ENCODE measurements at places on chromosomes 16 and 17.
A peak's percentile ranks its signal among the peaks of the same experiment; 100 is the strongest.

DNA sequence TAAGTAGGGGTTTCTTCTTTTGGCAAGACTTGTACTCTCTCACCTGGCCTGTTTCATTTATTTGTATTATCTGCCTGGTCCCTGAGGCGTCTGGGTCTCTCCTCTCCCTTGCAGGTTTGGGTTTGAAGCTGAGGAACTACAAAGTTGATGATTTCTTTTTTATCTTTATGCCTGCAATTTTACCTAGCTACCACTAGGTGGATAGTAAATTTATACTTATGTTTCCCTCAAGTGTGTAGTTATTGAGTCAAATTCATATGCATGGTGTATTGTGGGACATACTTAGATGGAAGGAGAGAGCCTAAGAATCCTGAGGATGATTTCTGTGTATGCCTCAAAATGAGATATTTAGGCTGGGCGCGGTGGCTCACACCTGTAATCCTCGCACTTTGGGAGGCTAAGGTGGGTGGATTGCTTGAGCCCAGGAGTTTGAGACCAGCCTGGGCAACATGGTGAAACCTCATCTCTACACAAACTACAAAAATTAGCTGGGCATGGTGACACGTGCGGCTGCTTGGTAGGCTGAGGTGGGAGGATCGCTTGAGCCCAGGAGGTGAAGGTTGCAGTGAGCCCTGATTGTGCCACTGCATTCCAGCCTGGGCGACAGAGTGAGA lies 13.6 kb downstream of the TMEM98 start:
- no peak for DNase-seq

- DNase-seq: no peak
These were observed at the start of gene RPH3AL for GRCh38 chr17:352421-353212. TSS of gene RPH3AL (minus strand) at chr17:352807. CDS start at chr17:327543, 25,264 bp downstream.

DNA sequence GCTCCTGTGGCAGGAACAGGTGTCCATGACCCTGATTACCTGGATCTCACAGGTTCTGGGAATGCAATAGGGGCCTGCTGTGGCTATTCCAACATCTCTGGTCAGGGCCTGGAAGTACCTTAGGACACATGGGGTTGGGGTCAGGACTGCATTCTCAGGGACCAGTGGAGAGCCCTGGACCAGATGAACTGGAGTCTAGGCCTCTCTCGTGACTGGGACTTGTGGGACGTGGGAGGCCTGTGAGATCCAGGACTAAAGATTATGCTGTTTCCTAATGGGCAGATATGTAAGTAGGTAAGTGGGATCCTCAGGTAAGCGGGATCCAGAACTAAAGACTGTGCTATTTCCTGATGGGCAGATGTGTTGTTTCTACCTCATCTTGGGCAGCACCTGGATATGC lies 16.2 kb upstream of the CD300A start:
- DNase-seq: no peak

DNA sequence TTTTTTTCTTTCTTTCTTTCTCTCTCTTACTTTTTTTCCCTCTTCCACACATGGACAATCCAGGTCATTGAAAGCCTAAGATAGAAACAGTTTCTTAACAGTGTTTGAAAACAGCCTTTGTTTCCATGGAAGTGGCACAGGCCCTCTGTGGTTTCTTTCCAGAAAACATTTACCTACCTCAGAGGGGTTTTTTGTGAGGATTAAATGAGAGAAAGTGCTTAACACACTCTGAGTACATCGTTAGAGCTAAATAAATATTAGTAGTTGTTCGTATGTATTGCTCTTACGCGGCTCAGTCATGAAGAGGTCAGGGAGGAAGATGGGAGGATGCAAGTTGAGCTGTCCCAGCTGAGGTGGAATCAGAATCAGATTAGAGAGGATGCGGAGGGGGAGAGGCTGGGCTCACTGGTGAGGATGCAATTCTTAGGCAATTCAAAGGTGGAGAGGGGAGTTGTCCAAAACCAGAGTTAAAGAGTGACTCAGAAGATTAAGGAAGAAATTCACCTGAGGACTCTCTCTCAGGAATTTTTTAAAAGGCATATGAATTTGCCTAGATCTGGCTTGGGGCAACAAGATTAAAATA lies 345.4 kb downstream of the PMP22 start:
- DNase-seq: no peak

- DNase-seq: no peak
These were observed 117.0 kb downstream of the RGS9 start for GRCh38 chr17:65254166-65254565.

DNA sequence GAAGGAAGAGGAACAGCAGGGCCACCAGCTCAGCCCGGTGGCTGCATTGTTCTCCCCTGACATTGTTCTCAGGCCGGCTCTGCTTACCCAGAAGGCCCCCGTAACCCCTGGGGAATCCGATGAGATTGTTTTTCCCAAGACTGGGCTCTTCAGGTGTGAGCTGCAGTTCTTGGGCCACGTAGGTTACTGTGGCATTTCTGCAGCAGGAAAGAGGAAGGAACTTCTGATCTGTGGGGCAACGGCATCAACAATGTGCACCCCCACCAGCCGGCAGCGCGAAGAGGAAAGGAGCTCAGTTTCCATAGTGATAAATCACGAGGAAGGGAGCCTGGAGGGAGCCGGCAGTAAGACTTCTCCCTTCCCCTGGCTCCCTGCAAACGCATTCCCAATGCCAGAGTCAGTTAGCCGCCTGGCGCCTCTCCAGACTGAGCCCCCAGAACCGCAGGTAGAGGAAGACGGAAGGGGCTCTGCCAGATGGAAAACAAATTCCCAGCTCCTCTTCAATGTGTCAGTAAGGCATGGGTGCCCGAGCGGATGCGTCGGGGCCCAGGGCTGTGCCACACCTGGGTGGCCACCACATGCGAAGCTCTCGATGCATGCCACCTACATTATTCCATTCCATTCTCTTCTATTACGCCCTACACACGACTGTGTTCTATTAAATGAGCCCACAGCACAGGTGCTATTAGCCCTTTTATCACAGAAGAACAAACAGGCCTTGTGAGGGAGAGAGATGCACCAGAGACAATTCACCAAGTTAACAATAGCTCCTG lies 21.5 kb upstream of the PECAM1 start:
- peak; percentile 27 for DNase-seq

- no peak for DNase-seq
These were observed 358.5 kb upstream of the ERCC4 start for GRCh38 chr16:13561291-13562070.

- DNase-seq: no peak
These were observed 855 bp downstream of the HSF4 start for GRCh38 chr16:67165121-67166078.

DNA sequence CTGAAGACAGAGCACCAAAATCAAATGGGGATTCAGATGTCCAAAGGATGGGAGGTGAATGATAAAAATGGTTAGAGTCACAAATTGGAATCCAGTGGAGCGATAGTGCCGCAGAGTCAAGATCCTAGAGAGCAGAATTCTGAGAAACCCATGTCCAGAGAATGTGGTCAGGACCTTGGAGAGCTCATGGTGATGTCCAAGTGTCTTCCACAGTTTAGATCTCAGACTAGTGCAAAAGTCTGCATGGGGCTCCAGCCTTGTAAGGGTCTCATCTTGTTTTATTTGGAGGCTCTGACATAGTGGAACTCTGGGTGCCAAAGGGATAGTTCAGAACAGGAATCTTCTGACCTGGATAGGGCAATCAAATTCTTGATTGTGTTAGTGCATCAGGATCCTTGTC lies 245.9 kb upstream of the HSBP1 start:
- DNase-seq: no peak

GRCh38 chr16:30136971-30137605 lies 14.1 kb upstream of the MAPK3 start:
- no peak for DNase-seq

GRCh38 chr17:71402661-71403141 lies 718.1 kb upstream of the SOX9 start:
- DNase-seq: no peak

GRCh38 chr16:23131931-23132621 lies 17.2 kb downstream of the USP31 start:
- DNase-seq: no peak

DNA sequence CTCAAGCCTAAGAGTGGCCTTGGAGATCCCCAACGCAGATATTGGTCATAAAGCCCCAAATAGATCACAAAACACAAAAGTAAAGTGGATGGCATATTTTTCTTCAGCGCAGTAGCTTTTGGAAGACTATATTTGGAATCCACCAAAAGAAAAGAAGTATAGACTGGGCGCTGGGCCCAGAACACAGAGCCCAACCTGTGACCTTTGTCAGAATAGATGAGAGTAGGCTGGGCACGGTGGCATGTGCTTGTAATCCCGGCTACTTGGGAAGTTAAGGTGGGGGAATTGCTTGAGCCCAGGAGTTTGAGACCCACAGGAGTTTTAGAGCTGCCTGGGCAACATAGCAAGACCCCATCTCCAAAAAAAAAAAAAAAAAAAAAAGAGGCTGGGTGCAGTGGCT lies 14.6 kb downstream of the SCIMP start:
- DNase-seq: no peak

GRCh38 chr16:58116081-58116480 lies 13.1 kb downstream of the CFAP20 start:
- no peak for DNase-seq

Measured in amygdala (tissue), 56 donors.